Suppressor macrophage treated with lipopolysaccharide for 4 hours (primary cell): ENCODE measurements at places on chromosomes 12 and 14.

DNA sequence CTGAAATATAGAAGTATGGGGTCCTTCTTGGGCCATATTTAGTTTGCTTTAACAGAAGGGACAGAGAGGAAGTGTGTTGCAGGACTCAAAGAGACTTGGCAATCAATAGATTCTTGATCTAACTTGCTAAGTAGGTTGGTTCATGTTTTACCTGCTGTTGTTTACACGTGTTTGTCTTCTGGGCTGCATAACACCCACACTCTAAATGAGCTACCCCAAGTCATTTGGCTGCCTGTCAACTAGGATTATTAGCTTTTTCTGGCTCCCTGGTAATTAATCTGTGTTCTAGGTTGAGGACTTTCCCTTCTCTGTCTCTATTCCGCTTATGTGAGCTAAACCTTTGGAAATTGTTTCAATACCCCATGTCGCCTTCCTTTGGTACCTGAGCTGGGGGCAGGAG is 10.1 kb upstream of the TBPL2 start:
- no peak for DNase-seq

DNA sequence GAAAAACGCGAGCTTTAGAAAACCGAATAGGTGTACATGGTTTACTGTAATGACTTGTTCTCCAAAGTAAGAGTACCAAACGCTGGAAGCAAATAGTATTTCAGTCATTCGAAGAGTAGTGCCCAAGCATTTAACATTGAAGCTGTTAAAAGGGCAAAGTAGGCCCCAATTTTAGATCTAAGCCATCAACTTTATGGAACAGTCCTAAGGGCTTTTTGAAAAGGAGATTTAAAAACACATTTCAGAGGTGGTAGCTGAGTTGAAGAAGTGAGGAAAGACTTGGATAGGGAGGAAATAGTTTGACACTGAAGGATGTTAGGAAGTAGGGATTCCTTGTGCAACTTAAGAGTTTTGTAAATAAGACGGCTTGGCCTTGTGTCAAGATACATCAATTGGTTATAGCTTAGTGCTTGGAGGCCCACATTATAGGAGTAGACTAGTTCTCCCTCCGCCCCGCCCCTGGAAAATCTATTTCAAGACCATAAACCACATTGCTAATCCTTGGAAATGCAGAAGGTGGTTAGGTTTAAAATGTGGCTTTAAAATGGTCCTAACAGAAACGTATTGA is 783 bp upstream of the TUBA1B start:
- DNase-seq = peak; percentile 28

- peak; percentile 2 for DNase-seq
Observed at GRCh38 chr12:29921307-29921706, 137.6 kb upstream of the TMTC1 start.

DNA sequence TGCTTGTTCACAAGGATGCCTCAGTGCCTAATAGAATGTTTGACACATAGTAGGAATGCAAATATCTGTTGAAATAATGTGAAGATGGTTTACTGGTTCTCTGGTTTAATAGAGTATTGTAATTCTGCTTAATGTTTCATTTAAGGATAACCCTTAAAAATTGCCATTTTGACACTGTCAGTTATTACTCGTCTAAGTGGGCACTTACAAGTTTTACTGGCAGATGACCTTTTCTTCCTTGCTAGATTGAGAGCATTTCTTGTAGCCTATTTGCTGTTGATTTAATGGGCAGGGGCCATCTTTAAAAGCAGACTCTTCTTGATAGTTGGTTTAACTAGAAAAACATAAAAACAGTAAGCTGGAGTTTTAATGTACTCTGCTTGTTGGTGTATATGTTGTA is 1.9 kb downstream of the TMEM263 start:
- no peak for DNase-seq

DNA sequence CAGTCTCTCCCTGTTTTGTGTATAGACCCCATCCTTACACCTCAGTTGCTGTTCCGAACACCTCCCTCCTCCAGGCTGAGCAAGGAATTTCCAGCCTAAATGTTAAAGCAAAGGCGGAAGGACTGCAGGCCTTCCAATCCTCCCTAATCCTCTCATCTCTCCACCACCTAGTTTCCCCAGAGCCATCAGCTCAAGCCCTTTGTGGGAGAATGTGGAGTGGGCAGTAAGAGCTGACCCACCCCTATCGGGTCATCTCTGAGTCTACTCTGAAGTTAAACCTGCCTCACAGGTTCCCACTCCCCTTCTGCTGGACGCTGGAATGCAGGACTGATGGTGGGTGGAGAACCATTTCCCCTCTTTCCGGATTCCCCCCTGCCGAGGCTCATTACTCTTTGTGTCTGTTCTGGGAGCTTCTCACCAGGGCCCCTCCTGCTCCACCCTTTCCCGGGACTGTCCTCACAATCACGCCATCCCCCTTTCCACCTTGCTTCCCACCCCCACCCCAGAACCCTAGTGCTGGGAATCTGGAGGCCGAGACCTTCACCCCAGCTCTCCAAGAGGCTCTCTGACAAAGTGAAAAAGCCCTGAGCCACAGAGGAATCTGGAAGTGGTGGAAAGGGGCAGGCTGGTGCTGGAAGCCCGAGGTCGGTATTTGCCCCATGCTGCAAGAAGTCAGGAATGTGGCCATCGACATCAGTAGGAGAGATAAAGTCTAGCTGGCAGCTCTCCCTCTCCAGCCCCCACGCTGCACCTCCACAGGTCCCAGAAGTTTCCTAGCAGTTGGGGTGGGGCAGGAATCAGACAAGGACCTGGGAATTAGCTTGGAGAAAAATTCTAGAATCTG is 3.3 kb upstream of the KRT18 start:
- DNase-seq = no peak

- peak; percentile 50 for DNase-seq
Observed at GRCh38 chr12:26524862-26525465, 308.0 kb downstream of the ITPR2 start.

DNA sequence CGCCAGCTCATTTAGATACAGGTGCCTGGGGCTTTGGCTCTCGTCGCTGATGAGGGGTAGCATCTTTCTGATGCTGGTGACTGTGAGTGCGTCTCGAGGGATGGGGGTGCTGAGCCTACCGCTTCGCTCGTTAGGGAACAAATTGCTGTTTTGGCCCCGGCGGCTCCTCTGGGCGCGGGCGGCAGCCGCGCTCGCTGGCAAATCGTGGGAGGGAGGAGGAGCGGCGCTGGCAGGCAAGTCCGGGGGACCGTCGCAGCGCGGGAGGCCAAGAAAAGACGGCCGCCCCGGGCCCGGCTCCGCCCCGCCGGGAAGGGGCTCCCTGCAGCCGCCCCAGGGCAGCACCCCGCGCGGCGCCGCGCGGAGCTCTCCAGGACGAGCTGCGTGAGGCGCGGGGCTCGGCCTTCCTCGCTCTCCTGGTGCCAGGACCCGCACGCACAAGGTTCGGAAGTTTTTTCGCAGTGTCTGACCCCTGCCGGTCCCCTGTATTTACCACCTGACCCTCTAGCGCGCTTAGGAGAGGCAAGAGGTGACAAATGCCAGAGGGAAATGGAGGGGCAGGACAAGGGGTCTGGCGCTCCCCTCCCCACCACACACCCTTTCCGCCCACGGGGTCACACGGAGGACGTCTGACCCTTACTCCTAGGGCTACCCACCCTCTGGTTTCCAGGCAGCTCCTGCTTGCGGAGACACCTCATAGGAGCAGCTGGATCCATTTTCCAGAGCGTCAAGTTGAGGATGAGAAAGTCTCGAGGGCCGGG is 899 bp upstream of the KCNH3 start:
- DNase-seq = peak; percentile 28

- peak; percentile 53 for DNase-seq
Observed at GRCh38 chr14:74324931-74325361, 22.2 kb upstream of the ABCD4 start.

DNA sequence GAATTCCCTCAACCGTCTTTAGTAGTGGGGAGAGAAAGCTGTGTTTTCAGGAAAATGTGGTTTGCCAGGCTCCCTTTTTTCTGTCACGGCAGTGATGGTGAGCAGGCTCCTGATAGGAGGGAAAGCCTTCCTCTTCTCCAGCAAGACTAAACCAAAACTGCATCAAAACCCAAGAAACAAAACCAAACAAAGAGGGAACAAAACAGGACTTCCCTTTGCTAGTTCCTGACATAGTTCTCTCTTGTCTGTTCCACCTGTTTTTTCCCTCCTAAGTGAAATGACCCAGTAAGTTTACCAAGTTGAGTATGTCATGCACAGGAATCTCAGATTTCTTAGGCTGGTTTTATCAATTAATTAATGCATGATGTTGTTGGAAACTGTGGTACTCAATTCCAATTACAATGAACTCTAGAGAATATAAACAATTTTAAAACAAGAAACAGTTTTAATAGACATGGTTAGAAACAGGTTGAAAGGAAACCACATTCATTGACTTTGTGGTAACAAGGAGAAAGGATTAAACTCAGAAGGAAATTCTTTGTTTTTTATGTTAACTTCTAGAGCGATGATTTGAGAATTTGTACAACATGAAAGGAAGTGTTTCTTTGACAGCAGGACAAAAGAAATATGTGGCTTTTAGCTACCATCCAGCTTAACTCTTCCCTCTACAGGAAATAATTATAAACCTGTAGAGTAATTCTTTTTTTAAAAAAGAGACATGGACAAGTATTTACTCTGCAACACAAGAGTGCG is 23.0 kb upstream of the CSRP2 start:
- peak; percentile 25 for DNase-seq

GRCh38 chr12:48423171-48423570 is 49.2 kb upstream of the ANP32D start:
- DNase-seq = no peak
